ENCODE measurements at places on chromosomes 6 and 20.

DNA sequence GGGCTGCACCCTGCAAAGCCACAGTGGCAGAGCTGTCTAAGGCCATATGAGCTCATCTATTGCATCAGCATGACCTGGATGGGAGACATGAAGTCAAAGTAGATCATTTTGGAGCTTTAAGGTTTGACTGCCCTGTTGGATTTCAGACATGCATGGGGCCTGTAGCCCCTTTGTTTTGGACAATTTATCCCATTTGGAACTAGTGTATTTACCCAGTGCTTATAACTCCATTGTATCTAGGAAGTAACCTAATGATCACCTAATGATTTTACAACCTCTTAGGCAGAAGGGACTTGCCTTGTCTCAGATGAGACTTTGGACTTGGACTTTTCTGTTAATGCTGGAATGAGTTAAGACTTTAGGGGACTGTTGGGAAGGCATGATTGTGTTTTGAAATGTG lies 575.4 kb downstream of the EPM2A start:
- no peak for DNase-seq

DNA sequence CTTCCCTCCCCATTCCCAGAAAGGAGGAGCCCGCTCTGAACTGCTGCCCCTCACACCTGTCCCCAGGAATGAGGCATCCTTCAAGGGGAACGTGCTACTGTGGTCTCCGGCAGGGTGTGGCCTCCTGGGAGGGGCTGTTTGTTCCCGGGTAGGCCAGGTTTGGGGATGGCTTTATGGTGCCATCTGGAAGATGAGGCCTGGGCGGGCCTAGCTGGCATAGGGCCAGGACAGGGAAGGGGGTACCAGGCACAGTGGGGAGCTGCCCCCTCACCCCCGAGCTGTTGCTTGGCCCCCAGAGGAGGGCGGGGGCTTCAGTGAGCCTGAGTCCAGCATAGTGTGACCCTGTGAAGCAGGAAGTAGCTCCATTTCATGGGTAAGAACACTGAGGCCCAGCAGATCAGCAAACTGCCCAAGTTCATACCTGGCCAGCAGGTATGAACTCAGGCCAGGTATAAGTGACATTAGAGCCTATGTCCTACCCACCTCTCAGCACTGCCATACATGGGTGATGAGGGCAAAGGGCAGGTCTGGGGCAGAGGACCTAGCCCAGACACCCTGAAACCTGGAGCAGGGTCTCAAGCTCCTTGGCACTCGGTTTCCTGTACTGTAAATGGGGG lies 17.5 kb upstream of the SPDEF start:
- DNase-seq: no peak

GRCh38 chr6:100229512-100229911 lies 235.2 kb downstream of the SIM1 start:
- no peak for DNase-seq

DNA sequence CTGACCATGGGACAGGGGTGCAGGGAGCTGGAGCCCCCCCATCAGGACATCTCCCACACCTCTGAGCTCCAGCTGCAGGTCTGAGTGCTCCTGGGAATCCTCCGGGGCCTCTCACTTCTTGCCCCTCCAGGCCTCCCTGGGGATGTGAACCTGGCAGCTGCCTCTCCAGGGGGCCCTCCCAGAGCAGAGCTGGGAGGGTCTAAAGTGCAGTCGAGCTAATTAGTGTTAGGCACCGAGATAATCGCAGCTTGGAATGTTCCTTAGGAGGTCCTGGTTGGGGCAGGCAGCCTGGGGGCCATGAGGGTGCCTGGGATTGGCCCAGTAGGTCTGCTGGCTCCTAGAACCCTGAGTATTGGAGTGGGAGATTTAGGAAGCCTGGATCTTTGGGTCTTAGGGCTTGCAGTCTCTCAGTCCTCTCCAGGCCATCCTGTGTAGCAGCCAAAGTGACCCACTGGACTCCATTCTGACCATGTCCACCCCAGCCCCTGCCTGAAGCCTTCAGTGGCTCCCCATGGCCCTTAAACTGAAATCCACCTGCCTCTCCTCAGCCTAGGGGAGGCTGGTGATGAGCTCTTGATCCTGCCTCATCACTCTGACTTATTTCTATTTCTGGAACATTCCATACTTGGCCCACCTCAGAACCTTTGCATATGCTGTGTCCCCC lies 26.0 kb downstream of the CEBPB start:
- DNase-seq: no peak

GRCh38 chr6:106005013-106005412 lies 81.1 kb upstream of the PRDM1 start:
- DNase-seq: no peak

DNA sequence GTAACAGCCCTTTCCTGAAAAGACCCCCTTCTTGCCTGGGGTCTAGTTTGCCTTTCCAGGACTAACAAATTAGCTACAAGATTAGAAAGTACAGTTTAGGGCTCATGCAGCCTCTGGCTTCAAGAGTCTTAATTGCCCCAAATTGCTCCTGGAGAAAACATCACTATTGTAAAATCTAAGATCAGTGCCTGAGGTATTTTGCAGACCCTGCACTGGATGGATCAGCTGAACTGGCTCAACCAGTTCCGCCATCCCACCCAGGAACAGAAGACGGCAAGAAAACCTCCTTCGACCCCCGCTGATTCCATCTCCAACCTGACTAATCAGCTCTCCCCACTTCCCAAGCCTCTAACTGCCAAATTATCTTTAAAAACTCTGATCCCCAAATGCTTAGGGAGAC lies 236.5 kb upstream of the KCNG1 start:
- no peak for DNase-seq

DNA sequence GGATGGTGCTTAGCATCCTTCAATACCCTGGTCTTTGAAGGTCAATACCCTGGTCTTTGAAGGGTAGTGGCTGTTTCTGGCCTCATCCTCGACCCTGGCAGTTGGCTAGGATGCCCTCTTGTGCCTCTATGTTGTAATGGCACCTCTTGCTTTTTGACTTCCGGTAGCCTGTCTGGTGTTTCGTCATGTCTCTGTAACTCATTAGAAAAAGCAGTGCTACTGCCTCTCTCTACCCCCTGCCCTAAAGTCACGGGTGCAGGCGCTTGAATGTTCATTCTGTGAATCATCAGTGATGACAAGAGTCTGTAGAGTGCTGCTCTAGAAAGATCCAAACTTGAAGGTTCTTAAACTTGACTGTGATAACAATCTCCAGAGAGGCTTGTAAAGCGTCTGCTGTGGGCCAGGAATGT lies 28.3 kb downstream of the RSPO4 start:
- no peak for DNase-seq

GRCh38 chr6:15677822-15678221 lies 15.0 kb upstream of the DTNBP1 start:
- DNase-seq: no peak

DNA sequence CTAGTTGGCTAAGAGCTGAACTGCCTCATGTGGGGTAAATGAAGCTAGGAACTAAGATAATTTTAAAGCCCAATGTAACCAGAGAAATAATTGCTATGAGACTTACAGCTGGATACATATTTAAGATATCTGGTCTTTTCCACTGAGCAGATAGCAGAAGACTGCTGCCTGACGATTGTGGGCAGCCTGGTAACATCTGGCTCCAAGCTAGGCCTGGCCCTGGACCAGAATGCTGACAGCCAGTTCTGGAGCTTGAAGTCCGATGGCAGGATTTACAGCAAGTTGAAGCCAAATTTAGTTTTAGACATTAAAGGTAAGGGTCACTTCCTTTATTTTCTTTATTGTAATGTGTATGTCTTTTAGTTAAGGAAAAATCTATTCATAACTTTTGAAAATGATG lies 65.7 kb downstream of the RTN4IP1 start:
- DNase-seq: no peak

- DNase-seq: no peak
Measured at GRCh38 chr20:62132421-62132820, 10.1 kb downstream of the LSM14B start.

DNA sequence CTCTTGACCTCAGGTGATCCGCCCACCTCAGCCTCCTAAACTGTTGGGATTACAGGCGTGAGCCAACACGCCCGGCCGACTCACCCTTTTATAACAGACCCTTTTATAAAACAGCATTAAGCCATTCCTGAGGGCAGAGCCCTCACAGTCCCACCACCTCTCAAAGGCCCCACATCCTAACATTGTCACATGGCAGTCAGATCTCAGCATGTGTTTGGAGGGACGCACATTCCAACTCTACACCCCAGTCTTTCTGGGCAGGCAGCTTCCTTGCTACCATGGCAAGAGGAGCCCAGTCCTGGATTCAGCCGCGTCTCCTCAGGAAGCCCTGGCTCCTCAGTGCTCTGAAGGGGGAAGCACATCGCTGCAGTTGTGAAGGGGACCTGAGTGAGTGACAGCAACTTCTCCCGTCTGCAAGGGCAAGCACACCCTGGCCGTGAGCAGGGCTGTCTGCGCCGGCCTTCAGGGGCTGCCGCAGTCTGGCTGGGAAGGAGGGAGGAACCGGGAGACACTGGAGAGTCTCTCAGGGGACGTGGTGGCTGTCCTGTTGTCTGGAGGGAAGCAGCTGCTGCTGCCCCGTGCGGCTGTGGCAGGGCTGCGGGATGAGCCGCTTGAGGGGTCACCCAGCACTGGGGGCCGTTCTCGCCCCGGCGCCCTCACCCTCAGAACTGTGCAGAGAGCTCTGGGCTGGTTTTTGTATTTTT lies 15.9 kb downstream of the OSBPL2 start:
- no peak for DNase-seq

- DNase-seq: no peak
Measured at GRCh38 chr20:51749674-51750036, 18.5 kb downstream of the ATP9A start.

GRCh38 chr6:144898052-144898689 lies 613.0 kb downstream of the UTRN start:
- DNase-seq: no peak

DNA sequence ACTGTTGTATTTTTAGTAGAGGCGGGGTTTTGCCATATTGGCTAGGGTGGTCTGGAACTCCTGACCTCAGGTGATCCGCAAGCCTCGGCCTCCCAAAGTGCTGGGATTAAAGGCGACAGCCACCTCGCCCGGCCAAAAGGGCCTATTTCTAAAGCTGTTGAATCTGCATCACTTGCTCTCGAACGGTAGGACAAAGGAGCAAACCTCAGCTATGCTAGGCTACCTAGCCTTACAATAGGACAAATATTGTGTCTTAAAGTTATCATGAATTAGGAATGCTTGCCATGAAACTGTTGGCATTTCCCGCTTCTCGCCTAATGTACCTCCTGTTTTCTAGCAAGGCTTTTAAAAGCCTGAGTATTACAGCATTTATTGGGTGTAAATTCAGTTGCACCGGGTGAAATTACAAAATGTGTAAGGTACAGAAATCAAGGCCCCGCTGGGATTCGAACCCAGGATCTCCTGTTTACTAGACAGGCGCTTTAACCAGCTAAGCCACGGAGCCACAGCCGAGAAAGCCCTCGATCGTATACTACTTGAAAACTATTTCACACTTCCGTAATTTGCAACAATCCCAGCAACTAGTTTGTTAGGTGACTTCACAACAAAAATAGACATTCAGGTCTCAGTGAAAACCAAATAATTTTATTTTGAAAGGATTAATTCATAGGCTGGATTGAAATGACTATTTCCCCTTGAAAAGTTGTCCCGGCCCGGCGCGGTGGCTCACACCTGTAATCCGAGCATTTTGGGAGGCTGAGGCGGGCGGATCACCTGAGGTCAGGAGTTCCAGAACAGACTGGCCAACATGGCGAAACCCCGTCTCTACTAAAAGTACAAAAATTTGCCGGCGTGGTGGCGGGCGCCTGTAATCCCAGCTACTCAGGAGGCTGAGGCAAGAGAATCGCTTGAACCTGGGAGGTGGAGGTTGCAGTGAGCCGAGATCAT lies 211.6 kb upstream of the ZNF184 start:
- no peak for DNase-seq

GRCh38 chr6:121726596-121726995 lies 291.1 kb downstream of the GJA1 start:
- no peak for DNase-seq

DNA sequence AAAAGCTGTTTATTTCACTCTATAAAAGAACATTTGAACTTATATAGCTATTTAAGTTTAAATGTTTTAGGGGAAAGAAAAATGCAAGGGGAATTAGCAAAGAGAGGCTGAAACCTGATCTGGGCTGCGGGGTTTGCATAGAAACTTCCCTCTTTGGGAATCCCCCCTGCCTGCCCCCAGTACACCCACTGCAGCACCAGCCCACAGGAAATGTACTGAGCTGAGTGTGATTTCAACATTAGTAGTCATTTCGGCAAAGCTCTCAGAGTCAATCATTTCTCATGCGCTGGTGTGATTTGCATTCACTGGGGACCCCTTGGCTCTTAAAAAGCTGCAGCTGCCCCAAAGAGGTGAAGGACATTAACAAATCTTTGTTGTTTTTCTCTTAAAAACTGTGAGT lies 859.4 kb downstream of the MAFB start:
- DNase-seq: no peak

- no peak for DNase-seq
Measured at GRCh38 chr6:68634726-68635411, at the start of gene ADGRB3. TSS of gene ADGRB3 (plus strand) at chr6:68635282. CDS start at chr6:68638676, 3,394 bp downstream.

DNA sequence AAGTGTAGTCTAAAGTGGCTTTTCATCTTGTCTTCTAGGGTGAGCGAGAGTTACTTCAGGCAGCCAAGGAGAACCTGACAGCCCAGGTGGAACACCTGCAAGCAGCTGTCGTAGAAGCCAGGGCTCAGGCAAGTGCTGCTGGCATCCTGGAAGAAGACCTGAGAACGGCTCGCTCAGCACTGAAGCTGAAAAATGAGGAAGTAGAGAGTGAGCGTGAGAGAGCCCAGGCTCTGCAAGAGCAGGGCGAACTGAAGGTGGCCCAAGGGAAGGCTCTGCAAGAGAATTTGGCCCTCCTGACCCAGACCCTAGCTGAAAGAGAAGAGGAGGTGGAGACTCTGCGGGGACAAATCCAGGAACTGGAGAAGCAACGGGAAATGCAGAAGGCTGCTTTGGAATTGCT lies 27.1 kb downstream of the C20orf173 start:
- no peak for DNase-seq

DNA sequence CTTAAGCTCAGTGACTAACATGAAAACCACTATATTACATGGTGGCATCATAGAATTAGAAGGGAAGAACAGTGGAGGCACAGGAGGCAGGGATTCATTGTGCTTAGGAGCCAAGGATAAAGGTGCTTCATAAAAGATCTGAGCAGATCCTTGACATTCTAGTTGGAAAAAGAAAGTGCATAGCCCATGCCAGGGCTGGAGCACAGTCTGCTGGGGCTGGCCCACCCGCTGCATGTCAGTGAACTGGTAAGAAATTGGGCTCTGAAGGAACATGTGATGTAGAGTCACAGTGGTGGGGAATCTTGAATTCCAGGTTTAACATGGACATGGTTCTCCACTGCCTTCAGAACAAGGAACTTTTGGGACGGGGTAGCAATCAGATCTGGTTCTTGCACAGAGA lies 20.4 kb downstream of the MYLIP start:
- DNase-seq: no peak

DNA sequence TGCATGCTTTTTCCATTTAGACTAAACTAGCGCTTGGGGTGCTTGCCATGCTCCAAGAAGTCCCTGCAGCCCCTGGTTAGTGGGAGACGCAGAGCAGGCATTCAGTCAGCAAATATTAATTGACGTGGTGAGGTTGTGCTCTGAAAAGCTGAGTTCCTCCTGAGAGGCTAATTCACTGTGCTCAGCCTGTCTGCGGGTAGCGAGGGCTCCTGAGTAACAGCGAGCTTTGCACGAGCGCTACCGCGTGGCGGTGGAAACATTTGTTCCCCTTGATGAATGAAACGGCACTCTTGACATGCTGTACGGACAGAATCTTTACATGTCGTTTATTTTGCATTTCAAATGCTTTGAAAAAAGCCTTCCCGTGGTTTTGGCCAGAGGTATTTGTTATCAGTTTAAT lies 170.6 kb upstream of the AGPAT4 start:
- DNase-seq: no peak
